Fibroblast of upper back skin (primary cell): ENCODE measurements at places on chromosomes 16 and 17.

- DNase-seq: peak; percentile 72
Observed at GRCh38 chr16:69709456-69710084, 16.8 kb downstream of the NQO1 start.

- DNase-seq: peak; percentile 28
Observed at GRCh38 chr16:24010440-24011089, 174.8 kb downstream of the PRKCB start.

DNA sequence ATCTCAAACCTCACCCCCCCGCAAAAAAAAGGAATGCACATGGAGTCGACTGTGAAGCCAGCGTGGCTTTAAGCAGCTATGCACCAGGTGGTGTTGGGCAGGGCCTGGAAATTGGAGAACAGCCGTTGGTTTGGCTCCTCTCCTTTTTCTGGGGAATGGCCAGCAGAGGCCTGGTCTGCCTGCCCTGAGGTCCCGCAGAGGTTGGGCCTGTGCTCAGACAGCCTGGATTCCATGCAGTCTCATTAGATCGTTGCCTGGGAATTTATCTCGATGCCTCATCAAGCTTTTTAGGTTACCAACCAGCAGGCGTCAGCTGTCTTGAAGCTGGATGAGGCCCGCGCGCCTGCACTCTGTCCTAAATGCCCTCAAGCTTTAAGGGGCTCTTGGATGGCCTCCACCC lies 9.8 kb downstream of the SLC12A3 start:
- DNase-seq: peak; percentile 44

- DNase-seq: peak; percentile 55
Observed at GRCh38 chr16:51163894-51164566, 13.0 kb upstream of the SALL1 start.

DNA sequence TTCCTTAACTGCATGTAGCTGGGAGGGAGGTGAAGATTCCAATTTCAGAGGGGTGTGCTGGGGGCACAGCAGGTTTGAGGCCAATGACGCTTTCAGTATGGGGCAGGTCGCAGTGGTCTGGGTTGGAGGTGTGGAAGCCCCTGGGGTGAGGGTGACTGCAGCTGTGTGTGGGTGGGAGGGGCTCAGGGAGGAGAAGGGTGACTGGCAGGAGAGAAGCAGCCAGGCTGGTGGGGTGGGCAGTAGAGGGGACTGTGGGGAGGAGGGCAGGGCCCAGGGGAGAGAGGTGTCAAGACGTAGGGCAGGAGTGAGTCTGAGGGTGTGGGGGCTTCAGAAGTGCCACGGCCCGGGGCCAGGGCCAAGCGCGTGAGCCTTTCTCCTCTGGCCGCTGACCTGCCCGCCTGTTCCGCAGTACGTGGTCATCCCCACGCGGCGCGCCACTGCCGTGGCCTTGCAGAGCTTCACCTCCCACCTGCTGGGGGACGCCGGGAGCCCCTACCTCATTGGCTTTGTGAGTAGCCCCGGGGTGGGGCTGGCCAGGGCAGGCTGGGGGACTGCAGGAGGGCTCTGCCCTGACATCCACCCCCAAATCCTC lies 19.4 kb downstream of the MYBBP1A start:
- DNase-seq: no peak

GRCh38 chr16:84247331-84247730 lies 7.5 kb upstream of the KCNG4 start:
- DNase-seq: no peak

GRCh38 chr16:10297341-10298006 lies 88.4 kb upstream of the ATF7IP2 start:
- no peak for DNase-seq

DNA sequence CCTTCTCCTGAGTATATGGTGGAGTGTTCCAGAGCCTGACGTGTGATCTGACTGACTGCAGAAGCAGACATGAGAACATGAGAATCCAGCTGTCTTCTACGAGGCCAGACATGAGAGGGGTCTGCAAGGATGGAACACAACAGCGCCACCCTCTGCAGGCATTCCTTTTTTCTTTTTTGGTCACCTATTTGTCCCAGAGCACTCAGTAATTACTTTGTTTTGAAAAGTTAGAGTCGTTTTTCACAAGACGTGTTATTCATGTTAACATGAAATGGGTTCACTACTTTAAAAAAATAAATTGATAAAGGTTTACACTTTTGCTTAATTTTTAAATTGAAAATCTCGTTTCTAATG lies 43.8 kb upstream of the ATP2A3 start:
- DNase-seq: no peak

GRCh38 chr17:16211590-16211989 lies 3.7 kb downstream of the NCOR1 start:
- peak; percentile 51 for DNase-seq

DNA sequence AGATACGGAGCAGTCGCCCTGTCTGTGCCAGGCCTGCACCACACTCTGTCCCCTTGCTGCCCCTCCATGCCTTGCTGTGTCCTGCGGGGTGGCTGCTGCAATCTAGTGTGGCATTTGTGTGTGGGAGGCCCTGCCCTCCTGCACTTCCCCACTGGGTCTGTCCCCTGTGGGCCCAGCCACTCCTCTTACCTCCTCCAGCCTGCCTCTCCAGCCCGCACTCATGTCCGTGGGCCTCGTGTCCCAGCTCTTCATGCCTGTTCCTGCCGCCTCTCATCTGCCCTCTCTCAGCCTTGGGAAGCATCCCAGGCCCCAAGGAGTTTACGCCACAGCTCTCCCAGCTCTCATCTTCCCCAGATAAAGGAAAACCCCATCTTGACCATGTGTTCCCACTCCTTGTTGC lies 26.6 kb downstream of the CRAMP1 start:
- no peak for DNase-seq

DNA sequence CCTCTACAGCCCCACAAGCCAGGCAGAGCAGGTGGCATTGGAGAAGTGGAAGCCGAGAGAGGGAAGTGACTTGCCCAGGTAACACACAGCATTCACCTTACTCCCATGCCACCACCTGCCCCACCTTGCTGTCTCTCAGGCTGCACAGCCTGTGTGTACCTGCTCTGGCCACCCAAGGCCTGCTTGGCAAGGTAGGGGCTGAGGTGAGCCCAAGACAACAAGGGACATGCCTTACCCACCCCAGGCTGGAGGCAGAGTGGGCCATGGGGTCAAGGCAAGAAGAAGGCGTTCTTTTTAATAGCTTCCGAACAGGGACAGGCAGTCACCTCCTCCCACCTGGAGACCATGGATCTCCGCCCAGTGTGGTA lies 40.1 kb downstream of the IRX3 start:
- DNase-seq: no peak

DNA sequence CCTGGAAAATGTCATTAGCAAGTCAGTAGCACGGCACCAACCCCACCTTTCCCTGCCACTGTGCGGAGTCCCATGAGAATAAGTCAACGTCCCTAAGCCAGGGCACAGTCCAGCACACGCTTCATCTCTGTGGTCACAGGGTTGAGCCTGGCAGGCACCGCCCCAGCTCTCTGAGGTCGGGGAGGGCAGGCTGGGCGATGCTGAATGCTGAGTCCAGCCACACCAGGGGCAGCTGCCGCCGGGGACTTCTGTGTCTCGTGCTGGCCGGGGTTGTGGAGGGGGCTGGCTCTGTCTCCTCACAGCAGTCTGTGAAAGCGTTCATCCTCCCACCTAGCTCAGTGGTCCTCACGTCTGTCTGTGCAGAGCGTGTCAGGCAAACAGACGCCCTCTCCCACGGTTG lies 53.2 kb downstream of the BANP start:
- no peak for DNase-seq

DNA sequence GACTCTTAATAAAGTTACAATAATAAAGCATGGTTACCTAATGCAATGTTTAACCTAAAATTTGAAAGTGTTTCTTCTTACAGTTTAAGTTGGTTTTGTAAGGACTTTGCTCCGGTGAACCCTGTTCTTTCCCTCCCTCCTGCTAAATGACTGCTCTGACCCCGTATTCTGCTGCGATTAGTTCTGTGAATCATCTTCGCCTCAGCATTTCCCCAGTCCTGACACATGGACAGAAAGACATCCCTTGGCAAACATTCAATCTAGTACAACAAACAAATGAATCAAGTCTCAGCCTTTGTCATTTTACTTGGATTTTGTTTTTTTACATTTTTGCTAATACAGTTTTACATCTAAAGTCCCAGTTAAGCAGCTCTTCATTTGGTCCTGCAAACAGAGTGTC lies 15.4 kb downstream of the KCNJ2 start:
- peak; percentile 72 for DNase-seq

- DNase-seq: peak; percentile 13
Observed at GRCh38 chr16:86252596-86252995, 257.7 kb upstream of the FOXF1 start.

- DNase-seq: peak; percentile 37
Observed at GRCh38 chr17:63309021-63309420, 137.1 kb downstream of the CYB561 start.

DNA sequence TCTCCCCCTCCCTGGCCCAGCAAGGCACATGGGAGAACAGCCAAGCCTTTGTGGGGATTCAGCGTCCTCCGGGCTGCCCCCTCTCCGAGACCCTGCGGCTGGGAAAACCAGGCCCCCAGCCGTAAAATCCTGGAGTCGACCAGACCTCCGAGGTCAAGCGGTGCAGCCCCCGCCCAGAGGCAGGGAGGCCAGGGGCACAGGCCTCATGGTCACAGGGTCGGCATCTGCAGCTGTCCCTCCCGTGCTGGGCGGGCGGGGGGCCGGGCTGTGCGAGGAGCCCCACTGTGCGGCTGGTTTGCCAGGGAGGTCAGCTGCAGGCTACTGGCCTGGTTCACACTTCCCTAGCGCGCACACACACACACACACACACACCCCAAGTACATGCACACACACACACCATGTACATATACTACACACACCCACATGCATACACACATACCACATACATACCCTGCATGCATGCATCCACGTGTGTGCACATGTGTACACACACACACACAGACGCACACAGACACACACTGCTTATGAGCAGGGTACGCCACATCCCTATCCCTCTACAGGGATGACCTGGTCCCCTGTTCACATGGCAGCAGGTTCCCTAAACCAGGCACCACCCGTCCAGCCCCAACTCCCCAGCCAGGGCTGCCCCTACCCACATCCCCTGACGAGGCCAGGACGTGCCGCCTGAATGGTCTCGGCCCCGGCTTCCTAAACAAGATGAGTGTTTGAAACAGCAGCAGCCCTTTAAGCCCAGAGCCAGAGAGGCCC lies 108.9 kb upstream of the CIBAR2 start:
- DNase-seq: no peak

GRCh38 chr17:32546031-32546444 lies 59.2 kb downstream of the CDK5R1 start:
- DNase-seq: peak; percentile 17

DNA sequence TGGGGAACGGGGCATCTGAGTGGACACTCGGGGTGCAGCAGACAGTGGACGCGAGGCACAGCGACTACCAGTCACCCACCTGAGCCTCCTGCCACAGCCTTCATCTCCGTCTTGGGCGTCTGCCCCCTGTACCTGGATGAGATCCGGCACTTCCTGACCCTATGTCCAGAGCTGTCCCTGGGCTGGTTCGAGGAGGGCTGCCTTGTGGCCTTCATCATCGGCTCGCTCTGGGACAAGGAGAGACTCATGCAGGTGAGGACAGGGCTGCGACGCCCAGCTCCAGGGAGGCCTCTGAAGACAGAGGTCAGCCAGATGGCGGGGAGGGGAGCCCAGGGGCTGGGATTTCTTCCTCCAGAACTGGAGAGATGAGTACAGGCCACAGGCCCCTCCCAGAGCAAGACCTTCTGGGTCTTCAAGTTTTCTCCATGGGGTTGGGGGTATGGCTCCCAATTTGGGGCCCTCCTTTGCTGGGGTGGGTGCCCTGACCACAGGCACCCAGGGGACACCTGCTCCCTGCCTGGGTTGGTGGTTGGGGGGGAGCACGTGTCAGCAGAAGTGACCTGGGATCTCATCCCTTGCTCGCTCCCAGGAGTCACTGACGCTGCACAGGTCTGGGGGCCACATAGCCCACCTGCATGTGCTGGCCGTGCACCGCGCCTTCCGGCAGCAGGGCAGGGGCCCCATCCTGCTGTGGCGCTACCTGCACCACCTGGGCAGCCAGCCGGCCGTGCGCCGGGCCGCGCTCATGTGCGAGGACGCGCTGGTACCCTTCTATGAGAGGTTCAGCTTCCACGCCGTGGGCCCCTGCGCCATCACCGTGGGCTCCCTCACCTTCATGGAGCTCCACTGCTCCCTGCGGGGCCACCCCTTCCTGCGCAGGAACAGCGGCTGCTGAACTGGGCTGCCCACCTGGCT lies 1.9 kb downstream of the AANAT start:
- DNase-seq: no peak

DNA sequence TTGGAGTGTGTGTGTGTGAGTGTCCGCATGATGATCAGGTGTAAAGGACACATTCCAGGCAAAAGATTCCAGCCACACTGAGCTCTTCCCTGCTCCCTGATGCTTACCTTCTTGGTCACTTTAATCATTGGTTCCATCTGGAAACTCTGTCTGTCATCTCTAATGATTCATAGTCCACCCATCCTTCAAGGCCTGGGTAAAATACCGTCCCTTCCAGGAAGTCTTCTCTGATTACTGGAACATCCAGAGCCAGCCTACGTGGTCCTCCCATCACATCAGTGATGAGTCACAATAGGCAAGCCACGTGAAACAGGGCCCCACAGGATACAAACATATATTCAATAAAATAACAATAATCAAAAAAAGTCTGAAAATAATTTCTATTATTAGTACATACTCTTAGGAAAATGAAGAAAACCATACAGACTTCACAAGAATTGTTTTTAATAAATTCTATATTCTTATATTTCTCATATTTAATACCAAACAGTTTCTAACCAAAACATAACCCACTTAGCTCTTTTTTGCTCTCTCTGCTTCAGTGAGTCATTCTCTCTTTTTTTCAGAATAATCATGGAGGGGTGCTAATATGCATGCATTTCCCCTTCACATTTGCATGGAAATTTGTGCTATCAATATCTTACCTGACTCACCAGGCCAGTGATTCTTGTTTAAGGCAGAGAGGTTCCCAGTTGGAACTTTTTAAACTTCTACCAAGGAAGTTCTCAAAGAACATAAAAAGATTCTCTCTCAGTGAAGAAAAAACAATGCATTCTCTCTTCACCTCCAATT lies 263.2 kb downstream of the TOX3 start:
- DNase-seq: peak; percentile 17

DNA sequence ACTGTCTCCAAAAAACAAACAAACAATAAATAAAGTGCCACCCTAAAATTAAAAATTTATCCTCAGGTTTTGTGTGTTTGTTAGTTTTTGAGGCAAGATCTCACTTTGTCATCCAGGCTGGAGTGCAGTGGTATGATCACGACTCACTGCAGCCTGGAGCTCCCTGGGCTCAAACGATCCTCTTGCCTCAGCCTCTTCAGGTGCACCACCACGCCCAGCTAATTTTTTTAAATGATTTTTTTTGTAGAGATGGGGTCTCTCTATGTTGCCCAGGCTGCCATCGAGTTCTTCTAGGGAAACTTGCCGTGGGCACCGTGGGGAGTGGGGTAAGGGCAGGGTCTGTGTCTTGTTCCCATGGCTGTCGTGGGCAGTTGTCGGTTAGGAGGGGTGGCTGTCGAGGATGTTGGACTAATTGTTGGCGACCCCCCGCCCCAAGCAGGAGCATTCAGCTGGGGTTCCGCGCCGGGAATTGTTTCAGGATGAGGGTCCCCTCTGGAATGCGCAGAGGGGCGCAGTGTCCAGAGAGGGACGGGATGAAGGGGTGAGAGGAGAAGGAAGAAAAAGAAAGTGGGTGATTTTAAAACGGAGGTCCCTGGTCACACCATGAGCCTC lies 1.1 kb upstream of the RNF213 start:
- DNase-seq: no peak

- DNase-seq: no peak
Observed at GRCh38 chr16:89867918-89868317, 5.5 kb upstream of the TCF25 start.

GRCh38 chr17:36203335-36203734 lies 6.8 kb upstream of the CCL3L1 start:
- no peak for DNase-seq

GRCh38 chr16:88655053-88655732 lies 4.3 kb upstream of the CYBA start:
- DNase-seq: no peak

GRCh38 chr16:27347930-27348685 lies 34.3 kb downstream of the IL4R start:
- no peak for DNase-seq
